ENCODE measurements at places on chromosomes 4 and X.

GRCh38 chr4:82865592-82865991 is 25.4 kb downstream of the SEC31A start:
- no peak for DNase-seq

- DNase-seq = no peak
Observed at GRCh38 chr4:54517781-54518444, 139.8 kb upstream of the KIT start.

- DNase-seq = no peak
Observed at GRCh38 chr4:36420111-36420679, 138.8 kb downstream of the DTHD1 start.

- DNase-seq = no peak
Observed at GRCh38 chr4:138196153-138196552, 46.0 kb downstream of the SLC7A11 start.

DNA sequence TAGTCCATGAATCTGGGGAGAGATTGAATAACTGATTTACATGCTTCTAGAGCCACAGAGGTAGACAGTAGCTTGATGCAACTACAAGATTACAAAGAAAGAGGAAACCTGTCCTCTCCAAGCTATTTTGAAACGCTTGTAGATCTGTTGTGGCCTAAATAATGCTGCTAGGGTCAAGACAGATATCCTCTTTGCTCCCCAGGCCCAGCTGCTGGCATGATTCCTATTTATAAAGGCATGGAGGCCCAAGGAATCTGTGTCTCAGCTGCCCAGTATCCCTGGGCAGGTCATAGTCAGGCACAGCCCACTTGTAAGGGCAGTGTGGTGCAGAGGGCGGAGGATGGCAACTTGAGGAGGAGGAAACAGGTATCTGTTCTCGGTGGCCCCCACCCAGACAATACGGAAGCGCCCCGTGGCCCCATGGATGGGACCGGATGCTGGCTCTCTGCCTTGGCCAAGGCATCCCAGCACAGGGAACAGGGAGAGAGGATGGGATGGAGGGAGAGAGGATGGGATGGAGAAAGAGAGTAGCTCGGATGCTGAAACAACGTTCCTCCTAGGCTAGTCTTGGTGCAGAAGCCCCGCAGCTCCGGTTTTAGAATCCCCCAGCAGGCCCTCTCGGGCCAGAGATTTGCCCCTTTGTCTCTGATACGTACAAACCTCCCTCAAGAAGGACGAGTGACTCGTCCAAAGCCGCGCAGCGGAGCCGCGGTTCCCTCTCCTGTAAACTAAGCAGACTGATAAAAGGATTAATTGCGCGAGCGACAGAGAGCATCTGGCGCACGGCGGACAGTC is 767 bp upstream of the SMIM20 start:
- DNase-seq = no peak

GRCh38 chr4:8281519-8282133 is 12.1 kb downstream of the HTRA3 start:
- no peak for DNase-seq

GRCh38 chr4:959338-960139 is 13.8 kb downstream of the DGKQ start:
- DNase-seq = no peak

GRCh38 chr4:110196871-110197528 is 1.4 kb downstream of the ELOVL6 start:
- peak; percentile 34 for DNase-seq

- peak; percentile 82 for DNase-seq
Observed at GRCh38 chrX:55717521-55718497, at the start of gene RRAGB. TSS of gene RRAGB (plus strand) at chrX:55717749. CDS start at chrX:55718328, 579 bp downstream.
